ENCODE measurements at places on chromosomes 4 and X. TPM values are rescaled to one million over a fixed set of nuclear protein-coding genes. Genes with fewer than 3 reads are reported as not detected.

DNA sequence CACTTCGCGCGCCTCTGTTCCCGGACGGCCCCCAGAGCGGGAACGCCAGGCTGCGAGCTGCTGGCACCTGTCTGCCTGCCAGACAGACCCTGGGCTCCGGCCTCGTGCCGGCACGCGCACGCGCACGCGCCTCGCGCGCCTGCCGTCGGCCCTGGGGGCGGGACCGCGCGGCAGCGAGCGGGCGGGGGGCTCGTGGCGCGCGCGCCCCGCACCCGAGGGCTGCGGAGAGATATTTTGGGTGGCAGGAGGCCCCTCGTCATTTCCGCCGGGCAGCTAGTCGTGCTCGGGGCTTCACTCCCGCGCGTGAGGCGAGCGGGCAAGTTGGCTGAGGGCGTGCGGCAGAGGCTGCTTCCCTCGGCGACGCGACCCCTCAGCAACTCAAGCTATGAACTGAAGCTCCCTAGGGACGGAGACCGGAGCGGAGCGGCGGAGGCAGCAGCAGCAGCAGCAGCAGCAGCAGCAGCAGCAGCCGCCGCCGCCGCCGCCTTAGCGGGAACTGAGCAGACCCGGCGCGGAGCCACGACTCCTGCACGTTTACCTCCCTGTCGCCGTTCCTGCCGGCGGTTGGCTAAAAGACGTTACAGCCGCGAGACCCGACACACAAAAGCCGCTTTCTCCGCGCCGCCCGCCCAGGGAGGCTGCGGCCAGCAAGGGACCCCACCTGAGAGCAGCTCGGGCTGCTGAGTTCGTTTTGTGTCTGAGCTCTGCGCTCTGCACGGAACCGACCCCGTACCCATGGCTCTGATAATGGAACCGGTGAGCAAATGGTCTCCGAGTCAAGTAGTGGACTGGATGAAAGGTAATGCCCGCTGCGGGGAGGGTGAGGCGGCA, at the start of gene CNKSR2:
CNKSR2 (plus strand) TSS at position 256 of the 831 bp plus-strand sequence; CDS start at position 736, 480 bp downstream.
- peak; percentile 85 for ATAC-seq

GRCh38 chr4:100129774-100130173, 60.5 kb downstream of the DDIT4L start:
- no peak for ATAC-seq

Gene NEXMIF
- 14.8 TPM for total RNA-seq

- ATAC-seq, result peak; percentile 30
Measured at GRCh38 chrX:48696909-48697727, 584 bp downstream of the SUV39H1 start.

DNA sequence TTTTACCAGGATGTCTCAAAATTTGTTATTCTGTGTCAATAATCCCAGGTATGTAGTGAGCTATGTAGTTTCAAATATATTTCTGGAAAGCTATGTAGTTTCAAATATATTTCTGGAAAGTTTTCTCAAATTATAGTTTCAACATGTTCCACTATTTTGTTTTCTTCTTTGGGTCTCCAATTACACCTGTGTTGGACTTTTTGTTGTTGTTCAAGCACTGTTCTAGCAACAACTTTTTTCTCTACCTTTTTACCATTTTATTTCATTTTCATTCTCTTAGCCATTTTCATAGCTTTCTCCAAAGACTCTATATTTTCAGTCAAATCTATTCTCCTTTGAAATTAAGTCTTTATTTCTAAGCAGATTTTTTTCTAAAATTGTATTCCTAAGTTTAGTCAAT, 88.4 kb downstream of the LCORL start:
- ATAC-seq, result no peak

Gene SNCA
- total RNA-seq, result 71.9 TPM

- no peak for ATAC-seq
Measured at GRCh38 chr4:78480286-78480685, 71.3 kb upstream of the ANXA3 start.

GRCh38 chr4:125368146-125368545, 53.4 kb downstream of the FAT4 start:
- no peak for ATAC-seq

Gene AIMP1
- total RNA-seq, result 30.4 TPM

DNA sequence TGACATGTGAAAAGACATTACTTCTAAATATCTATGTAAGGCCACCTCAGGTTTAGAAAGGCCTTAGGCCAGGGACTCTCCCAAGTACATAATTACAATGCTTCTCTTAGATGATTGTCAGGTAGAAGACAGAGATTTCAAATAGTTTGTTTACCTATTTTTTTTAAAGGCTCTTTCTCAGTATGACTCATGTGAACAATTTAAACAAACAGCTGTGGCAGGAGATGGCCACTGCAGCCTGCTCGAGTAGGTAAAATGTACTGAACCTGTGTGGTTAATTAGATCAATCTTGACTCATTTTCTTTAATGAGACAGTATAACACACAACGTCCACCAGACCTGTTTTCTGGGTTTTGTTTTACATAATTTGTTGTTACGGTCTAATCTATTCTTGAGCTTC, 50.2 kb downstream of the LEF1 start:
- no peak for ATAC-seq

Gene DMP1
- 0.31 TPM for total RNA-seq

Gene BRS3
- total RNA-seq, result not detected

DNA sequence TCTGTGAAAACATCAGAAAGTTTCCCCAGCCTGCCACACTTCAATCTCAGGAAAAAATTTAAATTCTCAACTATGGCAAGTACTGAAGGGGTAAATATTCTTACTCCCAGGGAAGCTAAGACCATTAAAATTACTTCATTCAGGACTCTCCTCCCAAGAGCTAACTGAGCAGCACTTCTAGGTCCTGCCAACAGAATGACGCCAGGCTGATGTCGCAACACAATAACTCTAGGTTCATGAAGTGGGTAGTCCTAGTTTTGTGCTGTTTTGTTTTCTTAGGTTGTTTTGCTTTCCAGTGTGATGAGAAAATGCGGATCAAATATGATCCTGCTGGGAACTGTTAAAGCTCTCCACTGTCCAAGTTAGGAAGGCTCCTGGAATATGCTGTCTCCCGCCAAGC, 180.0 kb downstream of the NKX6-1 start:
- no peak for ATAC-seq

Gene GUCY2F
- total RNA-seq, result 0.24 TPM

DNA sequence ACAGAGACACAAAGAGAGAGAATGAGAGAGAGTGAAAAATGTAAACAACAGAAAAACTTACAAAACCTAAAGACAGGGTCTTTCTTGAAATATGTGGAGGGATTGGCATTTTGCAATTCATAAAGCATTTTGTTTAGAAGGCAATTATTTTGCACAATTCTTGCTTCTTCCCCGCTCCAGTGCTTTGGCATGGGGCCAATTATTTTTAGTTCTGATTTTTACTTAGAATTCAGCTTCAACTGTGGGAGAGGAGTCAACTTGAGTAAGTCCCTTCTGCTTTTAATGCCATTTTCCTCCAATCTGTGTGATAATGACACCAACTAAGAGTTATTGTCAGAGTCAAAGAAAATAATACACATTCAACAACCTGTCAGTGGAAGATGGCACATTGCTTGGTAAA, 1051.9 kb downstream of the NLGN4X start:
- ATAC-seq, result no peak

Gene PHKA1
- total RNA-seq, result 0.38 TPM

Gene LRCH2
- total RNA-seq, result 16.4 TPM

DNA sequence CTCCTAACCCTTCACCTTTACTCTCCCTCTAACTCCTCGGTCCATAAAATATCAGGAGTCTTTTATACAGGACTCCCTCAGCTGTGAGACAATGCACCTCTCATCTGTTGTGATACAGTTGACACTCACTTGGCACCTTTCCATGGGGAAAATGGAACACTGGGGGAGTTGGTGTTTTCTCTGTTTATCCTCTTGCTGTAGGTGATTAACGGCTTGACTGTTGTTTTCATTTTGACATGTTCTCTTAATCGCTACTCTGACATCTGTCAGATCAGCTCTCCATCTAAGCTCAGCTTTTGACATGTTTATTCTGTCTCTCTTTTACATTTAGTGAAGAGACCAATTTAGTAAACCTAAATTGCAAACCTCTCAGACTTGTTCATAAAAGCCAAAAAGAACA, 604.8 kb downstream of the TRAM1L1 start:
- no peak for ATAC-seq

DNA sequence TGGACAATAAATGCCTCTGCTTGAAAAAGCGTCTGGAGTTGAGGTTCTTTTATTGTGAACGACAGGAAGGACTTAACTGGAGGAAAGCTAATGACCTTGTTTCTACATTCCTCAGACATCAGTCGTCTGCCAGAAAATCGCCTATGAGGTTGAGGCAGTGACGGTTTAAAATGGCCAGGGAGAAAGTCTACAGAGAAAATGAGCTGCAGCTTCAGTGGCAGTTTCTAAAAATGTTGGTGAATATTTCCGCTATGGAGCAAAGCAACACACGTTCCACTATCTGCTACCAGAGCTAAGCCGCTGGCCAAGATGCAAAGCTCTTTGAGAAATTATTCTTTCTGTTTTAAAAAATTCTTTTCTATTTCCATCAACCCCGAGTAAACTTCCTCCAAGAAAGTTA, 116.9 kb upstream of the GALNT7 start:
- ATAC-seq, result no peak

- ATAC-seq, result no peak
Measured at GRCh38 chr4:183553601-183554345, 48.9 kb downstream of the ING2 start.

Gene DUSP21
- not detected for total RNA-seq

DNA sequence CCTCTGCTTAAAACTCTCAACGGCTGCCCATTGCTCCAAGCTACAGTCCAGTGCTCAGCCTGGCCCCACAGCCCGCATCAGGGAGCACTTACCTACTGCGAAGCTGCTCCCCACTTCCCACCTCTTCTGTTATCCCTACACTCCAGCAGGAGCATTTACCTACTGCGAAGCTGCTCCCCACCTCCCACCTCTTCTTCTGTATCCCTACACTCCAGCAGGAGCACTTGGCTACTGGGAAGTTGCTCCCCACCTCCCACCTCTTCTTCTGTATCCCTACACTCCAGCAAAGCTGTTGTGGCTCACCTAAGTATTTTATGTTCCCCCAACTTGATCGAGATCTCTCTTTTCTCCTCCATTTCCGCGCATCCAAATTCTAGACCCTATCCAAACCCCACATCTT, 563.3 kb upstream of the ZFP42 start:
- no peak for ATAC-seq

Gene STS
- 2.9 TPM for total RNA-seq

- no peak for ATAC-seq
Measured at GRCh38 chrX:13934731-13935130, 95.0 kb downstream of the GEMIN8 start.

Gene TGIF2LX
- total RNA-seq, result not detected

DNA sequence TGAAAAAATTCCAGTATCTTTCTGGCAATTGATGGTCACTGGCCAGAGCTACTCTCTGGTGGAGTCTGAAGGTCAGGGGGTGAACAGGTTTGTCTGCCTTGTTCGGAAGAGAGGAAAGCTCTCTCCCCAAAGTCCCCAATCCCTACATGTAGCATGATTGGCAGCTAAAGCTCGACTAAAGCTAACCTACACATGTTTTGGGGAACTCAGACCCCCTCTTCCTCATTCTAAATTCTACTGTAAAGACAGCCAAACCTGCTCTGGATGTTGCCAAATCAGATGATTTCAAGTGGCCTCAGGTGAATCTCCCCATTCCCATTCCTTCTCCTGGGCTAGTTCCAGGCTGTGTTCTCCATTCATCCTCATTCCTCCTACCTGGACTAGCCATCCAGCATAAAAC, 84.1 kb downstream of the MSN start:
- no peak for ATAC-seq

Gene ADRA2C
- total RNA-seq, result 2.8 TPM

GRCh38 chrX:41561045-41561444, 113.9 kb downstream of the NYX start:
- ATAC-seq, result peak; percentile 83

- ATAC-seq, result no peak
Measured at GRCh38 chr4:107094332-107094731, 58.2 kb upstream of the DKK2 start.

- no peak for ATAC-seq
Measured at GRCh38 chr4:107850438-107850837, 25.7 kb downstream of the SGMS2 start.

Gene FGD1
- 10.9 TPM for total RNA-seq

Gene TCEAL7
- total RNA-seq, result 44.9 TPM

Gene PCDH10
- 18.1 TPM for total RNA-seq

- ATAC-seq, result no peak
Measured at GRCh38 chr4:142331646-142332045, 514.5 kb downstream of the INPP4B start.

- peak; percentile 58 for ATAC-seq
Measured at GRCh38 chr4:84632092-84632491, 49.2 kb downstream of the CDS1 start.

DNA sequence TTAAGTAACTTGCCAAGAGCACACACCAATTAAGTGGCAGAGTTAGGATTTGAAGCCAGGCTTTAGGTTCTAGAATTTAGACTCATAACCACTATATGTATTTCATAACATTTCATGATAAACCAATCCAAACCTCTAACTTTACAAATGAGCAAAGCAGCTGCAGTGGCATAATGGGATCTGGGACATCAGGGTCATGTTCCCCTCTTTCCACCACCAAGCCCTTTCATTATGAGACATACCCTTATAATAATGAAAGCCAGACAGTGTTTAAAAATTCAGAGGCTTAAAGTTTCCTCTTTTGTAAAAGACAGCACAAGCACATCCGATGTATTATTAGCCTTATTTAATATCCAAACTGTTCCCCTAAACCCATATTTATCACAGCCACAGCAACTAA, 28.3 kb upstream of the AMELX start:
- ATAC-seq, result no peak

DNA sequence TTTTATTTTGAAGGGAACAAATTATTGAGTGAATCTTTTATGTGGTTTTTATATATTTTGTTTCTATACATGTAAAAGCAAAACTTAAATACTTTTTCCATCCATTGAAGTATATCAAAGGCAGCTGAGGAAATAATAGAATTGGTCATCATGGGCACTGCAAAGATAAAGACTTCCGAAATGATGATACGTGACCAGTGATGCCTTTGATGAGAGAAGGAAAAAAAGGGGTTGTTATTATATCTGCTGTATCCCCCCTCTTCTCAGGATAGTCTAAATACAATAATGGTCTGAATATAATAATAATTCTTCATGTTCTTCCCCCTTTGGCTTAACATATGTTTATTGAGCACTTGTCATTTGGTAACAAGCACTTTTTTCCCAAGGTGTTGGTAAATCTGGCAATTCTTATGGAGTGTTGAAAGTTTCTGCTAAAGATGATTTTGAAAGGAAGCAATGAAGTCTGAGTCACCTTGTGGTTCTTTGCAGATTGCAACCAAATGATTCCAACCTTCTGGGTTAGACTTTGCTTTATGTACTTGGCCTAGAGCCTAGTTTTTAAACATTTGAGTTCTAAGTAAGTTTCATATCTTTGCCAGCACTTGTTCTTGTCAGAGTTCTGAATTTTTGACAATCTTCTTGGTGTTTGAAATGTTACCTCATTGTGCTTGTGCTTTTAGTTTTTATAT, 60.8 kb downstream of the USP9X start:
- ATAC-seq, result peak; percentile 54

DNA sequence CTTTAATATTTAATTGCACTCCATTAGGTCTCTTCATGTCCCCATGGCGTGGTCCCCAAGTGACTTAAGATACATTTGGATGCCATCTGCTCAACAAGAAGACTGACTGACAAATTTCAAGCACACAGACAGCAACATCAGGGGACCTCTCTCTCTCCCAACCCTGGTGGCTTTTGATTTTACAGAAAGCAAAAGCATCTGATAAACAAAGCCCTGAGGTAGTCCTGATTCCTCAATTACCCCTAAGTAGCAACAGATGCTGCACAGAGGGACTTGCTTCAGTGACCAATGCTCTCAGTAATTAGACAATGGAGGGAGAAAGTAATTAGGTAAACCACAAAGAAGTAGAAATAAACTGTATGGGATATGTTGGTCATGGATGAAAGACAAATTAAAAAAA, 426.4 kb downstream of the INPP4B start:
- ATAC-seq, result no peak

Gene TBC1D19
- total RNA-seq, result 24.7 TPM

Gene ZRSR2
- 11.1 TPM for total RNA-seq

All from motor neuron (in vitro differentiated cells).